ENCODE measurements at places on chromosomes 1 and 21.

DNA sequence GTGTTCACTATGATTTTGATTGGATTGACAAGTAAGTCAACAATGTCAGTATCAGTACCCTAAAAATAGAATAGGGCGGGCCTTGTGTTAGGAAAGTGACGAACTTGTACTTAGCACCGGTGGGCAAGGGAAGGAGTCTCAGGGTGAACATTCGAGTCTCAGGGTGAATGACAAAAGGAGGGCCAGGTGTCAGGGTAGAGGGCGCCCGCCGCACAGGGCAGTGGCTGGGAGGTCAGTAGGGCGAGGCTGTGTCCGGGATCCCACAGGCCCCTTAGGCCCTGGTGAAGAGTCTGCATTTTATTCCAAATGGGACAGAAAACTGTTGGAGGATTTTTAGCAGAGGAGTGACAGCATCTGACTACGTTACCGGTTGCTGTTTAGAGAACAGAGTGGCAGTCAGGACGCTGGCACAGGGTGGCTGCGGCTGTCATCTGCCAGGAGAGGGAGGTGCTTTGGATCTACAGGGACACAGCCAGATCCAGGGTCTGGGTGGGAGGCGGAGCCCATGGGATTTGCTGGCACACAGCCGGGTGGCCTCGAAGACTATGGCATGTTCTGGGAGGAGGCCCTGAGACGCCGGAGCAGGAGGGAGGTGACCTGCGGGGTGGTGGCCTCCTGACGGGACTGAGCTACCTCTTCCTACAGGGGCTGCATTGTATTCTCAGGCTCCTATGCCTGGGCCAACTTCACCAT lies 11.0 kb downstream of the AGTRAP start:
- no peak for DNase-seq

GRCh38 chr1:228011721-228012311 lies 5.0 kb downstream of the WNT3A start:
- DNase-seq, result no peak

- DNase-seq, result peak; percentile 54
Measured at GRCh38 chr1:97164276-97164639, 442.7 kb downstream of the PTBP2 start.

DNA sequence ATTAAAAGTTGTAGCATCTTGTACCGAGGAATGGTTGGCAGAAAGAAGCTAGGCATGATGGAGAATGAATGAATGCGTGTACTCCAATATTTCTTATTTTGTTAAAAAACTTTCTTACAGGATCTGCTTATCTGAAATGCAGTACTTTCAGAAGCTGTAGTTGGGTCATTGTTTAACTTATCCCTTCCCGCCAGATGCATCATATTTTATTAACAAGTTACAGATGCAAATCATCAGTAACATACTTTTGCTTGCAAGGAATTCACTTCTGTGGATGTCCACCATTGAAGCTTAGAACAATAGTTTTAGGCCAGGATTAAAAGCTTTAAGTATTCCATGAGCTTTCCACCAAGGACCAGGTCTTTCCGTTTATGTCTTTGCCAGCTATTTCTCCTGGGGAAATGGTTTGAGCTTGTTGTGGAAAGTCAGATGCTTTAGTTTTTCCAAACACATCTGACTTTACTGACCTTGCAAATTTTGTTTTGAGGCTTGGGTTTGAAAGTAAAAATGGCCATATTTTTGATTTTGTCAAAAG lies 65.4 kb downstream of the PATJ start:
- no peak for DNase-seq

- DNase-seq, result no peak
Measured at GRCh38 chr1:153380711-153381110, 5.3 kb upstream of the S100A12 start.

DNA sequence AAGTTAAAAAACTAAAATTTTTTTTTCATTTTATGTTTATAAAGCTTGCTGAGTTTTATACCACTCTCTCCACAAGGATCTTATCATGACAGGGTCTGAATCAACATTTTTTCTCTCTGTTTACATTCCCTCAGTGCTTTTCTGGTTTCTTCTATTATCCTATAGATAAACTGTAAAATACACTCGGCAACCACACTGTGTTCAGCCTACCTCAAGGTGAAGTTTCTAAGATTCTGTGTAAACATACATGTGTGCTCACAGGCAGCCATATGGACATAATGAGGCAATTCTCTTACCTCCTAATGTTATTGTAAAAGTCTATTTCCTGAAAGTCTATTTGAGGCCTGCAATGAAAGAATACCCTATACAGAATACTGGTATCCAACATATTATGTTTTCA lies 114.6 kb downstream of the NTPCR start:
- DNase-seq, result no peak

- no peak for DNase-seq
Measured at GRCh38 chr1:165807613-165808012, 19.8 kb upstream of the UCK2 start.

DNA sequence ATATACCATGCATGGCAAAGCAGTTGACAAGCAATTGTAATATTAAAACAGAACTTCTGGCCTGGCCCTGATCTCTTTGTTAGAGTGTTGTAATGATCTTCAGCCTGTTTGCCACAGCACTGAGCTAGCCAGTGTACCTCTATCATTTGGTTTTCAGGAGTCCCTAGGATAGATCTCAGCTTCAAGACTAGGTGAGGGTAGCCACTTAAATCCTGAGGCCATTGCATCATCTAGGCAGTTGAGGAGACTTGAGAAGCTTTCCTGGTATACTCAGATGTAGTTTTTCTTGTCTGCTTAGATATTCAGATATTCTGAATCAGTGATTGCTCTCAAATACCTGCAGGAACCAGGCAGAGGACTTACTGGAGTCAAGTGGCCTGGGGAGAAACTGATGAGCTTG lies 14.7 kb downstream of the S1PR1 start:
- no peak for DNase-seq

DNA sequence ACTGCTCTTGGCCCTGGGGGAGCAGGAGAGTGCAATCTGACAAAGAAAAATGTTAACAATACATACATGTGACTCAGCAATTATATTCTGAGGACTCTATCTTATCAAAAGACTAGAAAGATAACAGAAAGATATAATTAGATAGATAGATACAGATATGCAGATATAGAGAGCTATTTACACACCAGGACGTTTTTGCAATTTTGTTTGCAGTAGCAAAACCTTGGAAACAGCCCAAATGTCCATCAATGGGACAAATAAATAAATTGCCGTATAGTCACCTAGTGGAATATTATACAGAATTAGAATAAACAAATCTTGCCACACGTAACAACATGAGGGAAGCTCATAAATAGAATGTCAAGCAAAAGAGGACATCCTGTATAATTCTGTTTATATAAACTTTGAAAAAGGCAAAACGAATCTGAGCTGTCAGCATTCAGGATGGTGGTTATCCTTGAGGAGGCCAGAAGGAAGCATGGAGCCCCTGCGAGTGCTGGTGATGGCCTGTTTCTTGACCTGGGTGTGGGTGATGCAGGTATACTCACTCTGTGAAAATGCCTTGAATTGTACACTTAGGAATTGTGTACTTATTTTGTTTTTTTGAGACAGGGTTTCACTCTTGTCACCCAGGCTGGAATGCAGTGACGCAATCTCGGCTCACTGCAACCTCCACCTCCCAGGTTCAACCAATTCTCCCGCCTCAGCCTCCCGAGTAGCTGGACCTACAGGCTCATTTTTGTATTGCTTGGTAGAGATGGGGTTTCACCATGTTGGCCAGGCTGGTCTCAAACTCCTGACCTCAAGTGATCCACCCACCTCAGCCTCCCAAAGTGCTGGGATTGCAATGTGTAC lies 12.8 kb upstream of the TRIM63 start:
- no peak for DNase-seq

GRCh38 chr1:15952317-15953258 lies 23.3 kb downstream of the ZBTB17 start:
- DNase-seq, result peak; percentile 85

GRCh38 chr1:189149547-189150375 lies 1327.9 kb downstream of the BRINP3 start:
- DNase-seq, result no peak

GRCh38 chr1:54230507-54231339 lies 30.8 kb downstream of the MRPL37 start:
- DNase-seq, result peak; percentile 77

DNA sequence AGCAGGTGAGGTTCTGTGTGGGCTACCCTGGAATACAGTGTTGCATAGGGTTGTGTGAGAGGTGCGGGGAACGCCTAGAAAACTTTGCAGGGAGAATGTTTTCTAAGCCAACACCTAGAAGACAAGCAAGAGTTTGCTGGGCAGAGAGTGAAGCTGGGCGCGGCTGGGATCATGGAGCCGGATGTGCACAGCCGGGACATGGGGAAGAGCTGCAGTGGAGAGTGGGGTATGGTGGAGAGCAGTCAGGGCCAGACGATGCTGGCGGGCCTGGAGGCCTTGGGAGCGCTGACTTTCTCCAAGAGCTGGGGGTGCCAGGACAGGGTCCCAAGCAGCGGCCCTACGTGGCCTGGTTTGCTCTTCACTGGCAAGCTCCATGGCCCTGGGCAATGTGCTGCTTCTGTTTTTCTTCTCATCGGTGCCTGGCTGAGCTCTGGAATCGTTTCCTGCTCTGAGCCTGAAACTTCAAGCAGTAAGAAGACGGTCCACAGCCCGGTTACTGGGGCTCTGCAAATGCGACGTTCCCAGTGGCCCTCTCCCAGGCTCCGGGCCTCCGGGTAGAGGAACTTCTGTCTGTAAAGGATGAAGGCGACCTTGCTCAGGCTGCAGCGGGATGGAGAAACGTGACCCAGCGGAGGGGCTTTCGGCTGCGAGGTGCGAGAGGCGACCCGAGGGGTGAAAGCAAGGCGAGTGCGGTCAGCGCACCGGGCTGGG lies 51.9 kb upstream of the CD34 start:
- peak; percentile 19 for DNase-seq

DNA sequence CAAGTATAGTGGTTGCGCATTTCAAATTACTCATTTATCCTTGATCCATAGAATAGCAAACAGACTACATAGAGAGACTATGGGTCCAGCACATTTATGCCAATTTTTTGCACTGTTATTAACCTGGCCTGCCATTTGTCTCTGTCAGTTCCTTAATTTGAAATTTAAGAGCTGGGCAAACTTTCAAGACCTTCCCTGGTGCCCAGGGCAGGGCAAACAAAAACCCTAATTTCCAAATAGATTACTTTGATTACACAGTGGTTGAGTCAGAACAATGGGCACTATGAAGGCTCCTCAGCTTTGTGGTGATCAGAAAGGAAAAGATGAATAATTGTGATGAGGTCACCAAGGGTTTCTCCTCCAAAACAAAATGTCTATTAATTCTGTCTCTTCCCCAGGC lies 80.6 kb downstream of the TNFSF18 start:
- DNase-seq, result peak; percentile 53

DNA sequence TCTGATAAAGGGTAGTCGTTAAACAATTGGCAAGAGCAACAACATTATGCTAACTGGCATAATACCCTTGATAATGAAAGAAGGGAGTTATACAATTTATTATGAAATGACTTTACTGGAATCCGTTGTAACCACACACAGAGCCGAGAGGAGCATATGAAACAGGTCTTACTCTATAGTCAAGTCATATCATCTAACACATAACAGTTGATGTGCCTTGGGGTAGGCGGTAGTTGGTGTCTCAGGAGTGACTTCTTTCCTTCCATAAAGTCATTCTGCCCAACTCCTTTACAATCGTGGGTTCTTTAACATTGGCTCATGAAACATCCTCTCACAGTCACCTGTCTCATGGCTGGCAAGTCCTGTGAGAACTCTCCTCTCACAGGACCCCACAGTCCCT lies 225.2 kb downstream of the LTN1 start:
- no peak for DNase-seq

DNA sequence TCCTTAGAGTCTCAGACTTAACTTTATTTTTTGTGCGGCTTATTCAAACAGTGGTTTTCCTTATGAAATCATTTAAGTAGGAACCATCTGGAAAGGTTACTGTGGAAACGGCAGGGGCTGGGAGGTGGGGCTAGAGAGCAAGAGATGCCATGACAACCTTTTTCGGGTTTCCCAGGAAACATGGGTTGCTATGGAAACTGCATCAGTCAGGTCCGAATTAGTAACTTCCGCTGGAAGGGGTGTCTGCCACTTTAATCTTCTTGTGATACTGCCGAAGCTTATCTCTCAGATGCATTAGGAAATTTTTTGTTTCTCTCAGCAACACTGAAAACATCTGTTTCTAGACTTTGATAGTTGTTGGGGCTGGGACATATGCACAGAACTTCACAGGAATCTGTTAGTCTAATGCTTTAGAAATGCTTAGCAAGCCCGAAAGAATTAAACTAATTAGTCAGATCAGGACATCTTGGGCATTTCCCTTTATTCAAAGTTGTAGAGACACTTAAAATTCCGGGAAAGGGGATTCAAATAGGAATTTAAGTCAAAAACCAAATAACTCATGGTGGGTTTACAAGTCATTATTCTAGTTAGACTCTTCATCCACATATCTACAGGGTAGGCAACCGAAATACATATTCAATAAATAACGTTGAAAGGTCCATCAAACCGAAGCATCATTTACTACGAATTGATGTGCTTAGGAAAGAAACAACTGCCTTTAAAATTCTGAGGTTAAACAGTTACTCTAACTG lies 2.6 kb downstream of the KCNA3 start:
- no peak for DNase-seq

DNA sequence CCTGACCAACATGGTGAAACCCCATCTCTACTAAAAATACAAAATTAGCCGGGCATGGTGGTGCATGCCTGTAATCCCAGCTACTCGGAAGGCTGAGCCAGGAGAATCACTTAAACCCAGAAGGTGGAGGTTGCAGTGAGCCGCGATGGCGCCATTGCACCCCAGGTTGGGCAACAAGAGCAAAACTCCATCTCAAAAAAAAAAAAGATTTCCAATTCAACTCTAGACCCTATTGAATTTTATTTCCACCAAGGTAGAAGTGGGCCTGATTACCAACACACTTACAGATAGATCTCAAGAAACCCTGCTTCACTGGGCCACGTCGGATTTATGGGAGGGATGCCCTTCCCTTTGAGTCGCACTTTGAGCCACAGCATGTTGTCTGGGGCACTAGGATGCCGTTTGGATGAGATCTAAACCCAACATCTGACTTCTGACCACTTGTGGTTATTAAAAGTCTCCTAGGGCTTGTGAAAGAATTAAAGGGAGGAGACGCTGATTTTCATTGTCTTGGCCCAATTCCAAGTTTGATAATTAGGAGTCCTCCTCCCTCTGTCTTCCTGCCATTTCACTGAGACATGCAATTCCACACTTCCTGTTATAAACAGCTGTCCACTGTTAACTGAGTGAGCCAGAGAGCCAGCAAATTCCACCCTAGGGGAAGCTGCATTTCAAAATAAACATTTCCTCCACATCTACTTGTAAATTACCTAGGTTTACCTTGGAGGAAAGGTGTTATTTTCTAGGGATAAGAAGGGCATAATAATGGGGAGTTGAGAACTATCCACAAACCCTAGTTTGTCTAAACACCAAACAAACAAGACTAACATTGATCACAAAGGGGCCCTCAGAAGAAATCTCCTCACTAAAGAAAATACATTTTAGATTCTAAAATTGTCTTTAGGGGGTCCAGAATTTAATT lies 5.2 kb upstream of the RERE start:
- peak; percentile 52 for DNase-seq

Measured in suppressor macrophage treated with lipopolysaccharide for 4 hours (primary cell).